ENCODE measurements at places on chromosomes 3 and 15. TPM values are rescaled to one million over a fixed set of nuclear protein-coding genes. Genes with fewer than 3 reads are reported as not detected.

GRCh38 chr3:72088486-72089025, 303.6 kb upstream of the PROK2 start:
- H3K36me3 ChIP-seq, result no peaks in the 10 kb centered on the region
- H3K4me1 ChIP-seq, result no peaks in the 10 kb centered on the region
- H3K27me3 ChIP-seq, result peaks cover 5% of the 10 kb centered on the region
- no peak overlapping the region for H3K4me3 ChIP-seq

- DNase-seq, result no peak
- no peak overlapping the region for H3K27ac ChIP-seq
- no peaks in the 10 kb centered on the region for H3K36me3 ChIP-seq
- no peaks in the 10 kb centered on the region for H3K4me1 ChIP-seq
- no peak overlapping the region for H3K4me3 ChIP-seq
- H3K27me3 ChIP-seq, result no peaks in the 10 kb centered on the region
These were observed 13.7 kb downstream of the TAGLN3 start for GRCh38 chr3:112012205-112012992.

DNA sequence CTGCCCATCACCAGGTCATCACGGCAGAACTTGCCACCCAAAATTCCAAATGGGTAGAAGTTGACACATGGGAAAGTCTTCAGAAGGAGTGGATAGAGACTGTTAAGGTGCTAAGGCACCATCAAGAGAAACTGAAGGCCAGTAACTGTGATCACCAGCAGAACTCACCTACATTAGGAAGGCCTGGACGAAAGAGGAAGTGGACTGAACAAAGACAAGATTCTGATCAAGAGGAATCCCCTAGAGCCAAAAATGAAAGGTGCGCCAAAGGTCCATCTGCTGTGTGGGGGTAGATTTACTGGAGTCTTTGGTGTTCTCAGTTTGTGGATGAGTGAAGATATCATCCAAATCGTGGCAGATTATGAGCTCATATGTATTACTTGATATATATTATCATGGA, 46.3 kb upstream of the P3H2 start:
- H3K27ac ChIP-seq, result no peak overlapping the region
- DNase-seq, result no peak
- peaks cover 2% of the 10 kb centered on the region for H3K4me1 ChIP-seq
- no peaks in the 10 kb centered on the region for H3K36me3 ChIP-seq

Gene KLF15
- 4.1 TPM for total RNA-seq

- H3K36me3 ChIP-seq, result no peaks in the 10 kb centered on the region
- H3K27ac ChIP-seq, result no peak overlapping the region
- no peak overlapping the region for H3K4me3 ChIP-seq
- no peaks in the 10 kb centered on the region for H3K27me3 ChIP-seq
- DNase-seq, result peak; percentile 75
- no peaks in the 10 kb centered on the region for H3K4me1 ChIP-seq
These were observed 145.8 kb upstream of the THRB start for GRCh38 chr3:24640330-24640877.

DNA sequence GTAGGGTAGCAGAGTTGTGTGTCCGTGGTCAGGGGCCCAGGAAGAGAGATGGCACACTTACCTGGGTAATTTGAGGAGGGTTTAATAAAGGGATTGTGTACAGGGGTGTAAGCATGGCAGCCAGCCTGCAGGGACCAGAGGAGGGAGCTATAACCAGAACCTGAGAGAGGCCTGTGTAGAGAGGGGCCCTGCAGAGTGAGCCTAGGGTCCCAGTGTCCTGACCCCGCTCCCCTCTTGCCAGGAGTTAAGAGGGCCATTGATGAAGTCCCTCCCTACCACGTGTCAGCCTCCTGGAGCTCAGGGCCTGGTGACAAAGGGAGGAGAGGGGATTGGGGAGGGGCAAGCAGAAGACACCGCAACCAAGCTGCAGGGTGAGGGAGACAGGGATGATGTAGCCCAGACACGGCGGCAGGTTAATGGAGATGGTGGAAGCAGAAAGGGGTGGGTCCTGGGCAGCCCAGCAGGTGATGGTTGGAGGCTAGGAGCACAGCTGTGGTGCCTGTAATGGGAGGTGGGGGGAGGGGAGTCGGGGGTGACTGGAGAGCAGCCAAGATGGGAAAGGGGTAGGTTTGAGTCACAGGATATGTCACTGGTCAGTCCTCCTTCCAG, 165.4 kb upstream of the TOPAZ1 start:
- H3K27ac ChIP-seq, result no peak overlapping the region
- peaks cover 3% of the 10 kb centered on the region for H3K4me1 ChIP-seq
- DNase-seq, result no peak
- H3K36me3 ChIP-seq, result no peaks in the 10 kb centered on the region

DNA sequence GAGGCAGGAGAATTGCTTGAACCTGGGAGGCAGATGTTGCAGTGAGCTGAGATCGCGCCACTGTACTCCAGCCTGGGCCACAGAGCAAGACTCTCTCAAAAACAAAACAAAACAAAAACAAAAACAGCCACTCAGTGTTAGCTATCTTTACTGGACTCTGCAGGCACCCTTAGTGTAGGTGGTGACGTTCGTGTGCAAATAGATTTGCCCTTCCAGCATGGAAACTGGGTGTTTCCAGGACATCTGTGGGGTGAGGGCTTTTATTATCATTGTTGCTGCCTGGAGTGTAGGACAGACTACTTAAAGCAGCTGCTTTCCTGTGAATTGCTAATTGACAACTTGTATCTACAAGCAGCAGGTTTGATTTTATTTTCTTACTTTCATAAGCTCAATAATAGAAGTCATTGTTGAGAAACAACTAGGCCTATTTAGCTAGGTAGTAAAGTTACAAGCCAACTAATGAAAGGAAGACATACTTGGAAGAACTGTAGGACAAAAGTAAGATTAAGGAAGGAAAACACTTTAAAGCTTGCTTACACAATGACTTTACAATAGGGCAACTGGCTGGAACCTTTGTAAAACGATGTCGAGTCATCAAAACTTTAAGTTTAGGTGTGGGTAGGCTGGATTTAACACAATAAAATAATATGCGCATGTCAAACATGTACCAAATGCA, 25.4 kb upstream of the SPPL2A start:
- no peak overlapping the region for H3K4me3 ChIP-seq
- no peaks in the 10 kb centered on the region for H3K4me1 ChIP-seq
- H3K27ac ChIP-seq, result no peak overlapping the region

DNA sequence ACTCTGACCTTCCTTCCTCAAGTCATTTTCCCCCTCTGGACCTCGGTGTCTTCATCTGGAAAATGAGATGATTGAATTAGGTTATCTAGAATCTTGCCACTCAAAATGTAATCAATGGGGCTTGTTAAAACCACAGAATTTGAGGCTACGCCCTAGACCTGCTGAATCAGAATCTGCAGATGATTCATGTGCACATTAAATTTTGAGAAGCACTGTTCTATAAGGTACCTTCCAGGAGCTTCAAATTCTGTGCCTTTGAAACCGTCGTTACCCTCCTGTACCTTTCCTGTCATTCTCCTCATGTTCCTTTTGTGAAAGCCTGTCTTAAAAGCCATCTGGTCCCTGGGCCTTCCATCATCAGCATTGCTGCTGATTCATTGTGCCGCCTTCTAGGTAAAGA, 172.4 kb upstream of the TOPAZ1 start:
- no peak overlapping the region for H3K4me3 ChIP-seq
- no peaks in the 10 kb centered on the region for H3K36me3 ChIP-seq

Gene ATP13A5
- total RNA-seq, result not detected

DNA sequence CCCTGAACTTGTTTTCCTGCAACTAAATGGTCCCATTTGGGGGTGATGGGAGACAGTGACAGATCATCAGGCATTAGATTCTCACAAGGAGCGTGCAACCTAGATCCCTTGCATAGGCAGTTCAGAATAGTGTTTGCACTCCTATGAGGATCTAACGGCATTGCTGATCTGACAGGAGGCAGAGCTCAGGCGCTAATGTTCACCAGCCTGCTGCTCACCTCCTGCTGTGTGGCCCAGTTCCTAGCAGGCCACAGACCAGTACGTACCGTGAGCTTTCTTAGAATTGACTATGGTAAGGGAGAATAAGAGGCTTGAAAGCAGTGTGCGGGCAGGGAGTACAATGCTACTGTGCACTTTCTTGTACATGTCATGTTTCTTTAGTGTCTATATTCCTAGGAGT, 17.6 kb upstream of the PLA2G4E start:
- H3K4me1 ChIP-seq, result no peaks in the 10 kb centered on the region
- H3K27me3 ChIP-seq, result no peaks in the 10 kb centered on the region
- H3K27ac ChIP-seq, result no peak overlapping the region
- no peak overlapping the region for H3K4me3 ChIP-seq
- H3K36me3 ChIP-seq, result no peaks in the 10 kb centered on the region
